ENCODE measurements at places on chromosomes 13 and 19.

DNA sequence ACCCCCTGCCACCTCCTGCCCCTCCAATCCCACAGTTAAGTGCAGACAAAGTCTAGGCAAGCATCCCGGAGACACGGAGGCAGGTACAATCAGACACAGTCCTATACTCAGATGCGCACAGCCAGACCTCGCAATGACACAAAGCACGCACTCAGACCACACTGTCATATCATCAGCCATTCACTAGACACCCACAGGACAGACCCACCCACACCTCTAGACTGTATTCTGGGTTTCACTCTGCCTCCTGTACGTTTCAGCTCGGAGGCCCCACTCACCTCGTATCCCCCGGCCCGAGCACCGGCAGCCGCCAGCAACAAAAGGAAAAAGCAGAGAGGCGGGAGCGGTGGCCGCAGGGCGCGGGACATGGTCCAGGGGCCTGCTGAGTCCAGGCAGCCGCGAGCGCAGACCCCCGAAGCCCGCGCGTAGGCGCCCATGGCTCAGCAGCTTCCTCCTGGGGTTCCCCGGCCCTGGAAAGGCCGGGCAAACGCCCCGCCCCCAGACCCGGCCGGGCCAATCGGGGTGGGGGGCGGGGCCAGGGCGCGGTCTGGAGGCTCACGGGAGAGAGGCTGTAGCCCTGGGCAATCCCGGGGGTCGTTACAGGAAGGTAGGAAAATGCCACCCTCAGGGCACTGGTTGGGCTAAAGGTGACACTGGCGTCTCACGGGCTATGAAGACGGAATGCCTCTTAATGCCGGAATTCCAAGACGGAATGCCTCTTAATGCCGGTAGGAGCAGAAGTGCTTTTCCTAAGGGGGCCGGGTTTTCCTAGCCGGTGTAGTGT is at the start of the genes MAN2B1 and WDR83:
MAN2B1 (minus strand) TSS at position 478 of the 784 bp plus-strand sequence; CDS start at position 437, 41 bp downstream.
WDR83 (plus strand) TSS at position 543 of the 784 bp plus-strand sequence. CDS start 2,984 bp downstream, outside the sequence.
- peak; percentile 48 for DNase-seq

GRCh38 chr13:21405309-21405708 is 53.8 kb downstream of the ZDHHC20 start:
- DNase-seq = no peak

DNA sequence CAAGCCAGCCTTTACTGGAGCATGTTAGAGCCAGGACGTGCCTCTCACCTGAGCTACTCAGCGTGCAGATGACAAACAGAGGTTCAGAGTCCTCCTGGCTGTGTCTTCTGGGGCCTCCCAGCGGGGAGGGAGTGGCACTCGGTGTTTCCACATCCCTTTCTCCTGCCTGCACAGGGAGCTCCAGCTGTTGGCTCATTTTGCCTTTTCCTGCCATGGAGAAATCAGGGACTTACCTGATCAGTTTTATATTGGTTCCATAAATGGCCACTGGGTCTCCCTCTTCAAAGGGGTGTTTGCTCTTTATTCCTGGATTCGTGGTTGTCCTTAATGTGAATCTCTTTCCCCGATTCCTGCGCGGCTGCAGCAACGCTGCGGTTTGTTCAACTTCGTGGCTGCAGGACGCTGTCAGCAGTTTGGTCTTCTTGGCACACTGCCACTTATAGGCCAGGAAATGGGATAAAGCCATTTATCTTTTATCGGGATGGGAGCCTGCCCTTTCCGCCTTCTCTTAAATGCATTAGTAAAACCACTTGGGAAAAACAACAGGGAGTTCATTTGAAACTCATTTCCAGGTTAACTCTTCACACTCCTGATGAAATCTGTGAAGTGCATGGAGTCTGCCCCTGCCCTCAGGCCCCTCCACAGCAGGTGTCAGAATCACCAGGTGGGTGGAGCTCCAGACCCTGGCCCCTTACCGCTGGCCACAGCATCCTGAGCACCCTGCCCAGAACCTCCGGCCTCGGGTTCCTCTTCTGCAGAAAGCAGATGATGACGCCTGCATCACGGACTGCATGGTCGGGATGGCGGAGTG is 39.8 kb upstream of the MCF2L start:
- DNase-seq = no peak

DNA sequence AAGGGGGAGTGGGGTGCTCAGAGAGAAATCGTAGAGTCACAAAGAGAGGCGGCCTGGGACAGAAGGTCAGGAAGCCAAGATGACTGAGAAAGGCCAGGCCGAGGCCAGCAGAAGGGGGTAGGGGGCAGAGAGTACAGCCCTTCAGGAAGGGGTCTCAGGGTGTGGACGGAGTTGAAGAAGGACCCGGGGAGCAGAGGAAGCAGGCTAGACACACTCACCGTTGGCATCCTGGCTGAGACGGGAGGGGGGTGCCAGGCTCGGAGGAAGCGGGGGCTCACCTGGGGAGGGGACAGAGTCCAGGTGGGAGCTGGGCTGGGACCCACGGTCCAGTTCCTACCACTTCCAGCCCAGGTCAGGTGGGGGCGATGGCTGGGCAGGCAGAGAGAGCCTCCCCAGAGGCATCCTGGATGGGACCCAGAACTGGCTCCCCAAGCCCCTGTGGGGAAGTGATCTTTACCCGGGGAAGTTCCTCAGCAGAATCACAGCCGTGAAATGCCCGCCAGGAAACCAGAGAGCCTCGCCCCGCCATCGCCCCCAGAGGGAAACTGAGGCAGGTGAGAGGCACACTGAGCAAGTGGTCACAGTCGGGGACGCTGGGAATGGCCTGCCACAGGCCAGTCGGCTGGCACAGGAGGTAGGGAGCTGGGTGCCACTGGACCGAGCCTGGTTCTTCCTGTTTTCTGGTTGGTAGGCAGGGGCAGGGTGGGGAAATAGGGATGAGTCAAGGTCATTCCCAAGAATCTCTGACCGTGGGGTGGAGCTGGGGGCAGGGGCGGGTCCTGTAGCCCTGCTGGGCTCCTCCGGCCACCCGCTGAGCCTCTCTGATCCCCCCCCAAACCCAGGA is 1.4 kb downstream of the MATK start:
- no peak for DNase-seq

GRCh38 chr13:37446503-37446902 is 152.1 kb downstream of the POSTN start:
- DNase-seq = no peak

DNA sequence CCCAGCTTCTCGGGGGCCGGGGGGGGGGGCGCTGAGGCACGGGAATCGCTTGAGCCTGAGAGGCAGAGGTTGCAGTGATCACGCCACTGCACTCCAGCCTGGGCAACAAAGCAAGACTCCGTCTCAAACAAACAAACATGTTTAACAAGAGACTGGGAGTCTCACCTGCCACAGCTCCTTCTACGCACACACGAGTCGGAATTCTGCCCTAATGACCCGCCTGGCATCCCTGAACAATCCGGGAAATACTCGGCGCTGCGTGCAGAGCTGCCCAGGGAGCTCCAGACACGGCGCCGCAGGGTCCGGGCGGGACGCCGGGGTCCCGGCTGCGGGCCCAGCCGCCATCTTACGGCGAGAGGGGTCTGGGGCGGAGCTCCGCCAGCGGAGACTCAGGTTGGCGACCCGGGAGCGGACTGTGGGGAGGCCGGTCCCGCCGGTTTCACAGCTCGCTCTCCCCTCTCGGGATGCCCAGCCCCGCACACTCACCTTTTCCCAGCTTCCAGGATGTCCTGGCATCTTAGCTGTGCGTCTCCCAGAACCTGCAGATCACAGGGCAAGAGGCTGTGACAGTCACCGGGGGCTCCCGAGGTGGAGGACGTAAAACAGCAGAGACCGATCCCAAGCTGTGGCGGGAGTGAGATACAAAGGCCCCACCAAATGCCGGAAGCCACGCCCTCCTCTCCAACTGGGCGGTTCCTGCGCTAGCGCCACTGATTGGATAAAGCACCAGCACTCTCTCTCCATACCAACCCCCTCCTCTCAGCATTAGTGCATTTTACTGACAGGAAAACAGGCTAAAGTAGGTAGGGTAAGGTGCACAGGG is 23.6 kb upstream of the ZNF724 start:
- peak; percentile 83 for DNase-seq

DNA sequence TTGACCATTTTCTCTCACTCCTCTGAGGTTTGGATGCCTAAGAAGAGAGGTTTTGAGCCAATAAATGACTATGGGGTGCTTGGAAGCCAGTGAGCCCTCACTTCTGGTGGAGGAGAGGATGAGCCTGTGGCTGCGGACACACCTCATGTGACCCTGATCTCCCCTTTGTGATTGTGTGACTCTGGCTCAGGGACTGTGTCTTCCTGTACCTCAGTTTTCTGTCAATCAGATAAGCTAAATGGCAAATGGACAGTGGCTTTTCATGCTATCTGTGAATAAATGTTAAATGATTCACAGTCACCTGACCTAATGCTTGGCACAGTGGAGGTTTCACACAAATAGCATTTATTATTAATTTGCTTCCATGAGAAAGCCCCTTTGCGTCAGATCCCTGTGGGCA is 2.7 kb downstream of the PSG8 start:
- DNase-seq = no peak

DNA sequence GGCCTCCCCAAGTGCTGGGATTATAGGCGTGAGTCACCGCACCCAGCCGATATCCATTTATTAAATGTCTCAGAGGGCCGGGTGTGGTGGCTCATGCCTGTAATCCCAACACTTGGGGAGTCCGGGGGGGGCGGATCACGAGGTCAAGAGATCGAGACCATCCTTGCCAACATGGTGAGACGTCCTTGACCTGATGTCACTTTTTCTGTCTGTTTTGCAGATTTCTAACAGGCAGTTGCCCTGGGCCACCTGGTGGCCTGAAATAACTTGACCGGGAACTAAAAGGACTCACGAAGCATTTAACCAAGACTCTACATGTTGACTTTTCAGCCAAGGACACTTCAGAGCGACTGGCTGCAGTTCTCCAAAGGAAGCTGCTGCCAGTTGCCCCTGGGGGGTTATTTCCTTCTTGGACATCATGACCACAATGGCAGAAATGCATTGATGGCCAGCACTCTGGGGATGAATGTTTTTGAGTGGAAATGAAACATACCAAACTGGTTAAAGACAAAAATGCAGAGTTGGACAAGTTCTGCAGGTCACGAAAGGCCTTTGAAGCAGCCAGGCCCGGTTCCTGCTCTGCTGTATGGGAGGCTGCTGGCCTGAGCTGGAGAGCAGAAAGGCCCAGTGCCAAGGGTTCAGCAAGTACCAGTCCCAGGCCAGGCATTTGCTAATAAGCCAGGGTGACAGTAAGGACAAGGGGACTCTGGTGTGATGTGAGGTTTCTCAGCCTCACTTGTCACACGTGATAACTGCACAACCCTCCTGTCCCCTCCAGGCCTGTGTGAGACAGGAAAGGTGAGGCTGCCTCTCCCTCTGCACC is 8.3 kb downstream of the ZNF837 start:
- DNase-seq = no peak

- peak; percentile 1 for DNase-seq
Measured at GRCh38 chr19:5001615-5002014, 32.7 kb downstream of the KDM4B start.
